ENCODE measurements at places on chromosomes 6 and 20. TPM values are rescaled to one million over a fixed set of nuclear protein-coding genes. Genes with fewer than 3 reads are reported as not detected.

OOEP gene
- total RNA-seq = not detected

MOG gene
- total RNA-seq = not detected

GRCh38 chr6:124978451-124979293, 16.4 kb downstream of the RNF217 start:
- no peak overlapping the region for H3K4me3 ChIP-seq
- H3K36me3 ChIP-seq = no peaks in the 10 kb centered on the region
- H3K27ac ChIP-seq = no peak overlapping the region
- H3K4me1 ChIP-seq = no peaks in the 10 kb centered on the region
- H3K27me3 ChIP-seq = no peaks in the 10 kb centered on the region
- DNase-seq = no peak

DNA sequence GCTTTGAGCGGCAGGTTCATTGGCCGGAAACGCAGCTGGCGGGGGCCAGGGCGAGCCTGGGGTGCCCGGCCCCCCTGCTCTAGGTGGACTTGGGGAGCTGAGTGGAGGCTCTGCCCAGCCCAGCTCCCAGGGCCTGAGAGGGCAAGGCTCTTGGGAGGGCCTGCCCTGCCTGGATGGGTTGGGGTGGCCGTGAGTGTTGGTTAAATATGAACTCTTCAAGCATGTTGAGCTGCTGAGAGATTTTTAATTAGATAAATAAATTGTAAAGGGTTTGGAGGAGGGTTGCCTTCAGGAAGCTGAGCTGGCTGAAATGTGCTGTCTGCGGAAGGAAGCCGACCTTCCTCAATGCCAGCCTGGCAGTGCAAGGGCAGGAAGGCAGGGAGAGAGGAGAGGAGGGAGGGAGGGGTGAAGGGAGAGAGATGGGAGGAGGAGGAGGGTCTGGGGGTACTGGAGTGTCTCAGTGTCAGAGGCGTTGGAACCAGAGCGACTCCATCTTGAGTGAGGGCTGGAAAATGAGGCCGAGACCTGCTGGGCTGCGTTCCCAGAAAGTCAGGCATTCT, 39.4 kb upstream of the PMEPA1 start:
- H3K27me3 ChIP-seq = peaks cover 4% of the 10 kb centered on the region
- DNase-seq = no peak
- H3K4me3 ChIP-seq = peak overlapping the region; percentile 37
- H3K36me3 ChIP-seq = no peaks in the 10 kb centered on the region
- peaks cover 4% of the 10 kb centered on the region for H3K4me1 ChIP-seq

DNA sequence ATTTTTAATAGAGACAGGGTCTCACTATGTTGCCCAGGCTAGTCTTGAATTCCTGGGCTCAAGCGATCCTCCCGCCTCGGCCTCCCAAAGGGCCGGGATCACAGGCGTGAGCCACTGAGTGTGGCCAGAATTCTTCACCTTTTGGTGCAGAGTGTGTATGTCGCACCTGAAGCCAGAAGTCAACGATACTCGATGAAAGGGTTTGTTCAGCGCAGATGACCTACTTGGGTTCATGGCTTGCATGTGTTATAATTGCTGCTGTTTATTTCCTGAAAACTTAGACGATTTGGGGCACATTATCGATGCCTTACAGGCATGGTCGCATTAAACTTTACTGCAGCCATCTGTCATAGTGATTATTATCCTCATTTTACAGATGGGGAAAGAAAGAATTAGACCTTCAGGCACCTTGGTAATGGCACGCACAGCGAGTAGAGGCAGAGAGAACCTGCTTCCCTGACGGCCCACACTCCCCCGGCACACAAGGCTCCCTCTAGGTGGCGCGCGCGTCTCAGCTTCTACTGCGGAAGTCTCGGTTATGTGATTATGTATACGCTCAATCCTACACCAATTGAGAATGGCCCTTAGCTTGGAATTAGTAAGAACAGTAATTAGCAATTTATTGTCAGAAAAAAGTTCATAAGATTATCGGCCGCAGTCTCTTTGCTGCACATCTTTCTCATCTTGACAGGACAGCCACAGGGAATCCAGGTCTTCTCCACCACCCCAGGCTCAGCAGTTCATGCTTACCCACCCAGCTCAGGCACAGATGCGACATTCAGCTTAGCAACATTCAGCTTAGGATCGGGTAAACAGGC, 212.8 kb upstream of the PROKR2 start:
- H3K4me1 ChIP-seq = peaks cover 13% of the 10 kb centered on the region
- H3K27me3 ChIP-seq = no peaks in the 10 kb centered on the region
- no peak overlapping the region for H3K27ac ChIP-seq
- peak overlapping the region; percentile 35 for H3K4me3 ChIP-seq

GRCh38 chr6:10312445-10312844, 102.4 kb downstream of the TFAP2A start:
- H3K27me3 ChIP-seq = no peaks in the 10 kb centered on the region
- H3K36me3 ChIP-seq = no peaks in the 10 kb centered on the region
- DNase-seq = no peak
- H3K27ac ChIP-seq = no peak overlapping the region
- H3K4me1 ChIP-seq = no peaks in the 10 kb centered on the region
- no peak overlapping the region for H3K4me3 ChIP-seq

DNA sequence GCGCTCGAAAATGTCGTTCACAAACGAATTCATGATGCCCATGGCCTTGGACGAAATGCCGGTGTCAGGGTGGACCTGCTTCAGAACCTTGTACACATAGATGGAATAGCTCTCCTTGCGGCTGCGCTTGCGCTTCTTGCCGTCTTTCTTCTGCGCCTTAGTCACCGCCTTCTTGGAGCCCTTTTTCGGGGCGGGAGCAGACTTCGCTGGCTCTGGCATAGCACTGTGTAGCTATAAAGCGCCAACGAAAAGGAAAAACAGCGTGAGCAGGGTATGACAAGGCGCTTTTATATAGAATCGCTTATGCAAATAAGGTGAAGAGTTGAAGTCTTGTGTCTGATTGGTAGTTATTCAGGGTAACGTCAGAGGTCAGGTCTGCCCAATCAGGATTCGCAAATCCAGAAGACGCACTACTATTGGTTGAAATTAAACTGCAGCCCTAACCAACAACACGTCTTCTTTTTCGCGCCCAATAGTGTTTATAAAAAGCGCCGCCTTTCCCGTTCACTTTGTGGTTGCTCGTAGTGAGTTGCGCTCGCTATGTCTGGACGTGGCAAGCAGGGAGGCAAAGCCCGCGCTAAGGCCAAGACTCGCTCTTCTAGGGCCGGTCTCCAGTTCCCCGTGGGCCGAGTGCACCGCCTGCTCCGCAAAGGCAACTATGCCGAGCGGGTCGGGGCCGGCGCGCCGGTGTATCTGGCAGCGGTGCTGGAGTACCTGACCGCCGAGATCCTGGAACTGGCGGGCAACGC, 114.8 kb upstream of the PRSS16 start:
- H3K27me3 ChIP-seq = no peaks in the 10 kb centered on the region
- peaks cover 20% of the 10 kb centered on the region for H3K4me1 ChIP-seq
- H3K27ac ChIP-seq = peak overlapping the region; percentile 89
- H3K4me3 ChIP-seq = peak overlapping the region; percentile 75
- H3K36me3 ChIP-seq = no peaks in the 10 kb centered on the region

DNA sequence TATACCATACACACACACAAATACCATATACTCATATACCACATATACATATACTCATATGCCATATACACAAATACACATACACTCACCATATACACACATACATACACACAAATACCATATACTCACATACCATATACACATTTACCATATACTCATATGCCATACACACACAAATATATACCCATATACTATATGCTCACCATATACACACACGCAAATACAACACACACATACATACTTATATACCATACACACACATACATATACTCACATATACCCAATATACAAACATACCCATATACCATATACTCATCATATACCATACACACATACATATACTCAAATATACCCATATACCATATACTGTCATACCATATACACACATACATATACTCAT, 99.2 kb downstream of the ZMYND8 start:
- no peak overlapping the region for H3K4me3 ChIP-seq
- H3K27ac ChIP-seq = no peak overlapping the region
- H3K36me3 ChIP-seq = peaks cover 42% of the 10 kb centered on the region
- H3K27me3 ChIP-seq = no peaks in the 10 kb centered on the region
- no peak for DNase-seq

DNA sequence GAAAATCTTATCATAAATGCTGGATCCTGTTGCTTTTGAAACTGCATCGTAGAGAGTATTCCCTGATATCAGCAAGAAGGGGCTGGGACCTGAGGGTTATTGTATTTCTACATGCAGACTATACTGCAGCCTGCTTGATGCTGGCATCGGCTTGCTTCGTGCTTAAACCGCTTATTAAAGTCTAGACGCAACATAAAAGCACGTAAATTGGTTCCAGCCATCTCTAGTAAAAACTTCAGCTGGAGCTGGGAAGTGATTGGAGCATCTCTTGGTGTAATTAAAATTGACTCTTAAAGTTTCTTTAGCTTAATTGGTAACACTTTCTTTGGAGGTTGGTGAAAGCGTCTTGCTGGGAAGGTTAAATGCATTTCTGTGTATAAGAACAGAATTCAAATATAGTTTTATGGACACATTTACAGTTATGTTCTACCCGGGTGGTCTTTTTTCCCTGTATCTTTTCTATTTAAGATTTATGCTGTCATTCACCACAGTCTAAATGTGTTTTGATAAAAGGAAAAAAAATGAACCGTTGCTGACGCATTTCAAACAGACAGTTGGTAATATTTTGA, 139.0 kb upstream of the JAG1 start:
- H3K36me3 ChIP-seq = no peaks in the 10 kb centered on the region
- no peaks in the 10 kb centered on the region for H3K27me3 ChIP-seq
- H3K27ac ChIP-seq = no peak overlapping the region
- no peak overlapping the region for H3K4me3 ChIP-seq
- no peaks in the 10 kb centered on the region for H3K4me1 ChIP-seq
- DNase-seq = no peak
